ENCODE measurements at places on chromosomes 1 and 21.
A peak's percentile ranks its signal among the peaks of the same experiment; 100 is the strongest.

- DNase-seq, result no peak
Measured at GRCh38 chr1:60657926-60658325, 424.4 kb upstream of the NFIA start.

DNA sequence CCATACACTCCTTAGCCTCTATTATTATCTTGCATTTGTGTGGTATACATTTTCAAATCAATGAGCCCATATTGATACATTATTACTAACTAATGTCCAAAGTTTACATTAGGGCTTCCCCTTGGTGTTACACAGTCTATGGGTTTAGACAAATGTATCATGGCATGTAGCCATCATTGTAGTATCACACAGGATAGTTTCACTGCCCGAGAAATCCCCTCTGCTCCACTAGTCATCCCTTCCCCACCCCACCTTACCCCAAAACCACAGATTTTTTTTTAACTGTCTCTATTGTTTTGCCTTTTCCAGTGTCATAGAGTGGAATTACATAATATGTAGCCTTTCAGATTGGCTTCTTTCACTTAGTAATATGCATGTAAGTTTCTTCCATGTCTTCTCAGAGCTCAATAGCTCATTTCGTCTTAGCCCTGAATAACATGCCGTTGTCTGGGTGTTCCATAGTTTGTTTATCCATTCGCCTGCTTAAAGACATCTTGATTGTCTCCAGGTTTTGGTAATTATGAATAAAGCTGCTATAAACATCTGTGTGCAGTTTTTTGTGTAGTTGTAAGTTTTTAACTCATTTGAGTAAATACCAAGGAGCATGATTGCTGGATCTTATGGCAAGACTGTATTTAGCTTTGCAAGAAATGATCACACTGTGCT is 86.4 kb upstream of the LYST start:
- no peak for DNase-seq

DNA sequence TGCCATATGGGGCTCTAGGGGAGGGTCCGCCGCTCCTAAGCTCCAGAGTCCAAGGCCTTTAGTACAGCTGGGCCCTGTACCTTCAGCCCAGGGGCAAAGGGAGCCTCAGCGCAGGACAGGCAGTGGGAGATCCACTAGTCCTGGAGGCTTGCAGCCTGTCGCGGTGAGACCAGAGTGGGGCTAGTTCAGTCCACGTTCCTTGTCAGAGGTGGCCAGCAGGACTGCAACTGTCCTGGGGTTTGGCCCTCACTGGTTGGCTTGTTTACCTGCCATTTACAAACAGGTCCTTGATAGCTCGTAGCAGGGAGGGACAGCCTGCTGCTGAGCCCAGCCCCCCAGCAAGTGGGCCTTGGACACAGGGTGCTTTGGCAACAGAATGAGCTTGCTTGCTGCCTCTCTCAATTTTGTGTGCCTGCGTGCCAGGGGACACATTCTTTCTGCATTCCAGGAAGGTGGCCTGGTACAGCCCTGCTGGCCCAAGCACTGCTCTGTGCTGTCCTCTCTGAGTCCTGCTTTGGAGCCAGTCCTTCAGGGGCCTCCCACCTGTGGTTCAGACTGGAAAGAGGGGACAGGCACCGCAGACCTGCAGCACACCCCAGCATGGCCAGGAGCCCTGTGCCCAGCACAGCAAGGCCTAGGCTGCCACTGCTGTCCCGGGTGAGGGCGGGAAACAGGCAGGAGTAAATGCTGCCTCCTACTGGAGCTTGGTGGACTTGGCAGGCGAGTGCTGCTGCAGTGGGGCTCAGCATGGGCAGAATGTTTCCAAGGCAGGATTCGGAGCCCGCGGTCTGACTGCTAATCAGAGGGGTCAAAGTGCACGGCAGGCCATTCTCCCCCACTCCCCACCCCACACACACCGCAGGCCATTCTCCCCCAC is 15.2 kb downstream of the H6PD start:
- DNase-seq, result no peak

DNA sequence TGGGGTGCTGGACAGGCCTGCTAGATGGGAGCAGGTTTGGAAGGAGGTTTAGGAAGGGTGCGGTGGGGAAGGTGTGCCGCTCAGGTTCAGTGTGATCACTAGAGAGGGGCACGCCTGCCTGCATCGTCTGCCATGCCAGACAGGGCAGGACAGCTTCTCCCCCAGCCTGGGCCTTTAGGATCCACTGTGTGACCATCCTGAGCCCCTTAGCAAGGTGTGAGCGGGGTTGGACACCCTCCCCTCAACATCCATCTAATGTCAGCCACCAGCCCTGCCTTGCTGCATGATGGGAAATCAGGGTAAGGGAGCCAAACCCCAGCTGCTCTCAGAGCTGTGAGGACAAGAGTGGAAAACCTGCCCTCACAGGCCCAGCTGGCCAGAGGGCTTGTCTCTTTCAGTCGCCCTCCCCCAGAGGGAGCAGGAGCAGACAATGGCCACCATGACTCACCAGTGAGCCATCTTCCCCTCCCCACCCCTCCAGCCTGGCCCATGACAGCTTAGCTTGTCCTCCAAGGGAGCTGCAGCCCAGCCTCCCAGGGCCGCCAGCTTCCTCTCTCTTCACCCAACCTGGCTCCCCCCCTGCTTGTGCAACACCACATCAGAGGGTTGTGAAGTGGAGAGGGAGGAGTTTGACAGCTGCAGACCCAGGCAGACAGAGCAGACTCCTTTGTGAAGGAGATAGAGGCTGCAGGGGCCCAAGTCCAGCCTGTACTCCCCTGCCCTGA is 37.0 kb downstream of the NUAK2 start:
- DNase-seq, result peak; percentile 97

DNA sequence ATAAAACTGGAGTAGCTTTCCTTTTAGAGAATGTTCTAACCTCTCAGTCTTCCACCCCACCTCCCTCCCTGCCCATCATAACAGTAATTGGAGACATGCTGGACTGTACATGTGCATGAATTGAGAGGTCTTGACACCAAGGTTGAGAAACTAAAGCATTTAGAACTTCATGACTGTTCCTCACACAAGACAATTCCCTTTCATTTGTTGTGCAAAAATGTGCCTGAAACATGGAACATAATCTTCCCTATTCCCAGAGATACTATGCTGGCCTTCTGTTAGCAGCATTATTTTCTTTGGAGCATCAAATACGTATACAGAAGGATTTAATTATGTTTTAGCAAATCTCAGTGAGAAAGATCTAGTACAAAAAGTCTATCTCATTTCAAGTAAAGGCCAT is 97.5 kb upstream of the KCNE2 start:
- DNase-seq, result no peak

All from kidney epithelial cell (primary cell).